Effector CD4-positive, alpha-beta T cell (primary cell): ENCODE measurements at places on chromosomes 6 and 20.

DNA sequence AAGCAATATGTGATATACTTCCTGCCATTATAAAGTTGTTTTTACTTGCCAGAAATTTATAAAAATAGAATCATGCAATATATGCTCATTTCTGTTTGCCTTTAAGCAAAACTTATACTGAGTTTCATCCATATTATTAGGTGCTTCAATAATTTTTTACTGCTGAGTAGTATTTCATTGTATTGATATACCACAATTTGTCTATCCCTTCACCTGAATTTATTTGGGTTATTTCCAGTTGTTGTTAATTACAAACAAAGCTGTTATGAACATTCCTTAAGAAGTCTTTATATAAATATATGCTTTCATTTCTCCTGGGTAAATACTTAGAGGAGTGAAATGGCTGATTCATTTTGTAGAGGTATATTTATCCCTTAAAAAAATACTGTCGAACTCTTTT lies 864.1 kb downstream of the HACE1 start:
- no peak for DNase-seq

- no peak for DNase-seq
Measured at GRCh38 chr20:62318400-62319345, 15.9 kb downstream of the ADRM1 start.

DNA sequence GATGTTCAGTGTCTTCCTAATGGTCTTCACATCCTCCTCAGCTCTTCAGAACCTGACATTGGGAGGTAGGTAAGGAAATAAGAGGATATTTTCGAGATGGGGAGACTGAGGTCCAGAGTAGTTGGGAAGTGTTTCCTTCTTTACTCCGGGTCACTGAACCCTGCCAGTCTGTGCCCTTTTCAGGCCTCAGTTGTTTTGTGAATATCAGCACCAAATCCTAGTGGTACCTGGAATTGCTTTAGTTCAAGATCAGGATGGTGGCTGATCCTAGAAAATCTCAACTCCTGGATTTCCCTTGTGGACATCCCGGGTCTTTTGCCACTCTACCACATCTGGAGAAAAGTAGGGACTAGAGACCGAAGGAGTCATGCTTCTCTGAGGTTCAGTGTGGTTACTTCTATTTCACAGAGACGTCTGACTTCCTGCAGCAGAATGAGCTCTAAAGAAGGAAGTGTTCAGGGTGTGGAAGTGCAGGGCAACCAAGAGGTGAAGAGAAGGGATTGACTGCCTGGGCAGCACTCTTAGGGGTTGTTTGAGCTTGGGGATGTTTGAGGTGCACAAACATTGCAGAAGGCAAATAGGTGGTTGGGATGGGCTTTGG lies 995 bp downstream of the STK4 start:
- peak; percentile 30 for DNase-seq

GRCh38 chr6:130150906-130151305 lies 71.8 kb downstream of the SAMD3 start:
- no peak for DNase-seq

DNA sequence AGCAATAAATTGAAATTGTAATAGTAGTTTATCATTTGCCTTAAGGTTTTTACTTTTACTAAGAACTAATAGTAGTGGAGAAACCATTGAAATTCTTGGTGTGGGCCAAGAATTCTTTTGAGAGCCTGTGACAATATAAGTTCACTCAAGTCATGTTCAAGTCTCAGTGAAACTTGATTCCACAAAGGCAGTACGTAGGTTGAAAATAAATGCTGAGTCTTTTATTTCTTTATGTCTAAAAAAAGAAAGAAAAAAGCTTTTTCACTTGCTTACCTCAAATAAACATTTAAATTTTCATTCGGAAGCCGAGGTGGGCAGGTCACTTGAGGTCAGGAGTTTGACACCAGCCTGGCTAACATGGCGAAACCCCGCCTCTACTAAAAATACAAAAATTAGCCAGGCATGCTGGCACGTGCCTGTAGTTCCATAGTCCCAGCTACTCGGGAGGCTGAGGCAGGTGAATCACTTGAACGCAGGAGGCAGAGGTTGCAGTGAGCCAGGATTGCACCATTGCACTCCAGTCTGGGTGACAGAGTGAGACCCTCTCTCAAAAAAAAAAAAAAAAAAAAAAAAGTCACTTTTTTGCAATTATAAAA lies 57.8 kb upstream of the NELFCD start:
- DNase-seq, result no peak

GRCh38 chr20:1979106-1979778 lies 14.6 kb downstream of the PDYN start:
- DNase-seq, result no peak

GRCh38 chr20:47309806-47310426 lies 46.6 kb downstream of the ZMYND8 start:
- no peak for DNase-seq

- no peak for DNase-seq
Measured at GRCh38 chr20:56574531-56575142, 41.6 kb downstream of the FAM209B start.

DNA sequence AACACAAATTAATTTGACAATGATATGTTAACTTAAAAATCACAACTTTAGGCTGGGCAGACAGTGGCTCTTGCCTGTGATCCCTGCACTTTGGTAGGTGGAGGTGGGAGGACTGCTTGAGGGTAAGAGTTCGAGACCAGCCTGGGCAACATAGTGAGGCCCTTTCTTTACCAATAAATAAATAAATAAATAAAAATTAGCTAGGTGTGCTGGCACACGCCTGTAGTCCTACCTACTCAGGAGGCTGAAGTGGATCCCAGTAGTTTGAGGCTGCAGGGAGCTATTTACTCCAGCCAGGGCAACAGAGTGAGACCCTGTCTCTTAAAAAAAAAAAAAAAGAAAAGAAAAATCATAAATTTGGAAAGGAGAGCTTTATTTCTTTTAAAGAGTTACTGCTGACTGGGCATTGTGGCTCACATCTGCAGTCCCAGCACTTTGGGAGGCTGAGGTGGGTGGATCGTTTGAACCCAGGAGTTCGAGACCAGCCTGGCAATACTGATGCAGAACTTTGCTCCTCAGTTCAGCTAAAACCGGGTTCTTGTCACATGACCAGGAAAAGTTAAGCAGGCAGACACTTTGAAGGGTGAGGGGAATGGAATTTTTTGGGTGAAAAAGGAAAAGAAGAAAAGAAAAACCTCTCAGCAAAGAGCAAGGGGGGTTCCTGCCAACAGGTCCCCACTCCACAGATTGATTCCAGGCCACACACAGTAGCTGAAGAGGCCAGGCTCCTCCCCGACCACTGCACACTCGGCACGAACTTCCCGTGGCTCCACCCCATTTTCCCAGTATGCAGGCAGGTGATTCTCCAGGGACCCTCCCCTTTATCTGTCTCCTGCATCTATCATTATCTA lies 44.0 kb upstream of the DDR1 start:
- DNase-seq, result no peak

DNA sequence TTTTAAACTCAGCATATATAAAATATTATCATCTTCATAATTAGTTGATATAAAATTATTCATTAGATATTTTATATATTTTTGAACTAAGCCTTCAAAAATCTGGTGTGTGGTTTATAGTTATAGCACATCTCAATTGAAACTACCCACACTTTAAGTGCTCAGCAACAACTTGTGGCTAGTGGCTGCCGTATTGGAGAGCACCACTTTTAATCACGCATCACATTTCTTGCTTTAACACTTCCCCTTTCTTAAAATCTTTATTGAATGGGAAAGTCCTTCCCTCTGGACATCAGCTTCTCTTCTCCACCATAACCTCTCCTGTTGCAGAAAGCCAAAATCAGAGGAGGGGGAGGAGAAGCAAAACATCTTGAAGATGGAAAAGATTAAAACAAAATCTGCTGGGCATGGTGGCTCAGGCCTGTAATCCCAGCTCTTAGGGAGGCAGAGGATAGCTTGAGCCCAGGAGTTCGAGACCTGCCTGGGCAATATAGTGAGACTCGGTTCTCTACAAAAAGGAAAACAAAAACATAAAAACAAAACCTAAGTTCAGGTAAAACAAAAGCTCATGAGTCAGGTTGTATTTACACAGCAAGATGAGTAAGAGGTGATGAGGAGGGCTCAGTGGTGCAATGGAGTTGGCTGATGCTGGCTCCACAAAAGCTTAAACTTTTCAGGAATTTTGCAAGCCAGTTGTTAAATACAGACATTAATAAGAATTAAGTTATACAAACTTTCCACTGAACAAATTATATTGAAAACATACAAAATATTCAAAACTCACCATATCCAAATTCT lies 237.0 kb upstream of the SUPT3H start:
- no peak for DNase-seq

DNA sequence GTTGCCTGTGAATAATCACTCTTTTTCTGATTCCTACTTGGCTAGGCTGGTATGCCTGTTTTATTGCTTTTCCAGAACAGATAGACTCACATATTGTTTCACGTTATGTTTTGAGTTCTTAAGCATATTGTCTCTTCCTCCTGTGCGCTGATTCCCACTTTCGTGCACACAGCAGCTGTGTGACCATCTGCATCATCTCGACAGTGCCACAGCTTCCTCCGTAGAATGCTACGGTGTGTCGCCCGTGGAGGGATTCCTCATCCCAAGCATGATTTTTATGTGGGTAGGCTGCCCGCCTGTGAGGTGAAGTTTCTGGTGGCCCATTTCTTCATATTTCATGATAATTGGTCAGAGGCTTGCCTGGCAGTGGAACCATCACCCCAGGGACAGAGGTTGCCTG lies 31.8 kb downstream of the PLCB4 start:
- DNase-seq, result no peak
